CD4-positive, alpha-beta T cell treated with Interleukin-10 for 1 hour (primary cell): ENCODE measurements at places on chromosomes 3 and 15.

- no peak for DNase-seq
Measured at GRCh38 chr3:52843881-52844280, 9.1 kb upstream of the MUSTN1 start.

DNA sequence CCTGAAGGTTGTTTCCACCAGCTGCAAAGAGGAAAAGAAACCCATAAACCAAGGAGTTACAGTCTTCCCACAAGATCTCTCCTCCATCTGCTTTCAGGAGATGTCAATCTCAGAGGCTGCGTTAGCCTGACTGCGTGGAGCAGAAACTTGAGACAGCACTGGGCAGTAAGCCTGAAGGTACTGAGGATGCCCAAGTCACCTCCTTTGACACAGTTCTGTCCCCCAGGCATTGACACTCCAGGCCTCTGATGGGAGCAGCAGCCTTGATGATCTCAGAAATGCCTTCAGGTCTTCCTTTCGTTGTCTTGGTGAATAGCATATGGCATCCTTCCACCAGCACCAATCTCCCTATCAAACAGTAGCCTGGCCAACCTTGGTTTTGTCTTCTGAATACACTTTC is 89.3 kb downstream of the OXNAD1 start:
- no peak for DNase-seq

DNA sequence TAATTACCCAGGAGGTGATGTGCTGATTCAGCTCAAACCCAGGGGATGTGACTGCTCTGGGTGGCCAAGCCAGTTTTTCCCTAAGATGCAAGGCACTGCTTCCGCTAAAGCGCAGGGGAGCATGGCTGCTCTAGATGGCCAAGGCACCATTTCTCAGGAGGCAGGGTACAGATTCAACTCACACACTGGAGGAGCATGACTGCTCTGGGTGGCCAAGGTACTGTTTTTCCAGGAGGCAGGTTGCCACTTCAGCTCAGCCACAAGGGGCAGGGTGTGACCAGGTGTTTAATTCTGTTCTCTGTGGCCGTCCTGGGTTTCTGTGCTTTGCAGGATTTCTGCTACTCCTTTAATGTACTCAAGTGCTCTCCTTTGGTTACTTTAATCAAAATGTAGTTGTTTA is 659.3 kb upstream of the ARRDC4 start:
- DNase-seq: no peak

DNA sequence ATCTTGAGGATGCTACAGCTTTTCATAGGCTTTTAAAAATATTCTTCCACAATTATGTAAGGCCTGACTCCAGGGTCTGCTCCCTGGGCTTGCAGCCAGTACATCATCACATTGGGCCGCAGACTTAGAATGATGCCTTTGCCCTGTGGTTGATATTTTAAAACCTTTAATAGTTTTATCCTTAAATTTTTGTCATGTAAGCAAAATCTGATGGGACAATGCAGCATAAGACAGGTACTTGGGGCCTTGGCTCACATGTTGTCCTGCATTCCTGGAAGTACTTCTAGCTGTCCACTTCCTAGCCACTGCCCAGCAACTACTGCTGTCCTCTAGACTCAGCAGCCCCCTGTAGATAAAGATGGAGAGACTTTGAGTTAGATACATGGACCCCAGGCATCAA is 197.3 kb upstream of the SLITRK3 start:
- DNase-seq: no peak

DNA sequence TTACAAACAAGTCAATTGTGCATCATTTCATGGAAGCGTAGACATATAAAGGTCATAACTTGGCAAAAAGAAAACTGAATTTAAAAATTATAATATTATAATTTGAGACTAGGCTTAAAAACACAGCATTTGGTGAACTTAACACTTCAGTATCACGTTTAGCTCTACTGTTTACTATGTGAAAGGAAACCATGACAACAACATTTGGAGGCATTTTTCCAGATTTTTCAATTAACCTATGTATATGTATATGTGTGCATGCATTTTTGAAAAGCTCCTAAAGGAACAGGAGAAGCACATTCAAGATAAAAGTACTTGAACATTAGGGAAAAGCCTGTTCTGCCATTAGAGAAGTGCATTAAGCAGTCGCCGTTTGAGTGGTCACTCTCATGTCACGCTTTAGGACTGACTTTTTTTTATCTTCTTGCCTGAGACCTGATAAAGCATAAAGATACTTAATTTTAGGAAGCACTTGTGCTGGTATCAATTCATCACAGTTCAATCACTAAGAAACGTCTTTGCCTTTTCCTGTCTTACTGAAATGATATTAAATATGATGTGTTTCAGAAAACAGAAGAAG is 156.0 kb downstream of the NAALADL2 start:
- DNase-seq: no peak

- no peak for DNase-seq
Measured at GRCh38 chr3:88046766-88047165, 12.0 kb downstream of the CGGBP1 start.

DNA sequence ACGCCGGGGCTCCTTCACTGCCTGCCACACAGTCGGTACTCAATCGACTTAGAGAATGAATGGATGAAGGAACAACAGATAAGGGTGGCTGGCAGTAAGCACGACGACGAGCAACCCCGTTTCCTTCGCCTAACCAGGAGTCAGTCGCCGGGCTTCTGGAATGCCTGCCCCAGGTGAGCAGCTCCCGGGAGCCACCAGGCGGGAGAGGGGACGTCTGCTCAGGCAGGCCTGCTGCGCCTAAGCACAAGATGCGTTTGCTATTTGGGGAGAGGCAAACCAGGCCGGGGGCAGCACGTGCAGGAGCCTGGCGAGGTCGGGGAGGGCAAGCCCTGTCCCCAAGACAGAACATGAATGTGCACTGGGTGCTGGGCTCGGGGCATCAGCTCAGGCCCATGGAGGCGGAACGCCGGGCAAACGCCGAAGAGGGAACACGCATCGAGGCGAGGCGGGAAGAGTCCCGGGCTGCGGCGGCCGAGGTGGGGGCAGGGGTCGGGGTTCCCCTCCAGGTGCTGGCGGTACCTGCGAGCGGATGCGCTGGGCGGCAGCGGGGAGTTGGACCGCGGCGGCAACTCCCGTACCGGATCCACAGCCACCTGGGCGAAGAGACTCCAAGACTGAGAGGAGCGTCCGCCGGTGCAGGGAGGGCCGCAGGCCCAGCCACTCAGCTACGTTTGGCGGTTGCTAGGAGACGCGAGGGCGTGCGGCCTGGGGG is at the start of gene CFAP92:
Gene CFAP92 (minus strand): TSS at position 616 of the 712 bp plus-strand sequence. CDS start 772 bp downstream, outside the sequence.
- peak; percentile 94 for DNase-seq

GRCh38 chr3:136818191-136818768 is 646 bp upstream of the SLC35G2 start:
- DNase-seq: peak; percentile 46

- DNase-seq: no peak
Measured at GRCh38 chr15:79349525-79349924, 38.6 kb downstream of the TMED3 start.
